ENCODE measurements at places on chromosomes 4 and X.

- DNase-seq, result no peak
Measured at GRCh38 chr4:170102426-170102825, 12.7 kb upstream of the AADAT start.

DNA sequence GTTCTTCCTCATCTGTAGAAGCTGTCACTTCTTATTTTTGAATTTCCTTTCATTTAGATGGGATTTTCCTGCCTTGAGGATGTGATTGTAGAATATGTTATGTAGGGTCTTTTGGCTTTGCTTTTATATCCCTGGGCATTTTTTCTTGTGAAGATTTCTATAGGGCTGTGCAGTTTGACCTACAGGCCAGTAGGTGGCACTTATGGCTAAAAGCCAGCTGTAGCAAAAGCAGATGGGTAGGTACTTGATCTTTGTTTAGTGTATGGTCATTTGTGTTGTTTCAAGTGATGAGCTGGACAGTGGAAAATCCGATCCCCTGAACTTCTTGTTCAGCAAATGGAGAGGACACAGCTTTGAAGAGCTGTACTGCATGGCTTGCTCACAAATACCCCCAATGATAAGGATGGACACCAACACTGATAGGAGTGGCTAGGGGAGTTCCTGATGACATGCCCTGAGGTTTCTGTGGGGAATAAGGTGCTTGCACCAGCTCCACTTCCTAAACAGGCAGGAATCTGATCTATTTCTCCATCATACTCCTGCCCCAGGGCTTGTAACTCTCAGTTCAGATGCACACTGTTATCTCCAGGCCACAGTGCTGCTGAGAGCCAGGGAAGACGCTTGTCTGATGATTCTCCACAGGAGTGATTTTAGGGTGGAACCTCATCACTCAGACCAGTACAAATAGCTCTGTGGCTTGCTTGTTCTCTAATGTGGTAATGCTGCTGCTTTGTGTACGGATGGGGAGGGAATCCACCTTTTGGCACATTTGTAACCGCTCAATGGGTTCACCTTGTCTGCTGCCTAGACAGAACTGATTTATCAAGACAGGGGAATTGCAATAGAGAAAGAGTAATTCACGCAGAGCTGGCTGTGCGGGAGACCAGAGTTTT is 417.1 kb upstream of the MAGEB16 start:
- DNase-seq, result no peak

DNA sequence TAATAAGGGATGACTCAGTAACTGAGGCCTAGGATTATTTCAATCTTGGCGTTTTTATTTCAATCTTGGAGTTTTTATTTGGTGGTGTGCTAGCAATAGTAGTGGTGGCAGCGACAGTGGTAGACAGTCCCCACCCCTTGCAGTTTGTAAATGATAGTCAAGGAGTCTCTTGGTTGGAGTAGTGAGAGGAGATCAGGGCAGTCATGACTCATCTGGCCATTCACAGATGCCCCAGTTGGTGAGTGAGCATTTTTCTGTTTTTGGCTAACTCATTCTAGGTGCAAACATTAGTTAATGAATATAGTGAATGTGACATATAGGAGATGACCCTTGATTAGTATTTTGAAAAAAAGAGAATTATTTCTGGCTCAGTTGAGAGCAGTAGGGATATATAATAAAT is 93.5 kb upstream of the ADAD1 start:
- no peak for DNase-seq

GRCh38 chr4:52648836-52649235 is 10.3 kb downstream of the USP46 start:
- no peak for DNase-seq

GRCh38 chr4:4599481-4600275 is 57.8 kb upstream of the STX18 start:
- no peak for DNase-seq

- DNase-seq, result no peak
Measured at GRCh38 chrX:150508451-150509367, 59.7 kb upstream of the MTM1 start.

DNA sequence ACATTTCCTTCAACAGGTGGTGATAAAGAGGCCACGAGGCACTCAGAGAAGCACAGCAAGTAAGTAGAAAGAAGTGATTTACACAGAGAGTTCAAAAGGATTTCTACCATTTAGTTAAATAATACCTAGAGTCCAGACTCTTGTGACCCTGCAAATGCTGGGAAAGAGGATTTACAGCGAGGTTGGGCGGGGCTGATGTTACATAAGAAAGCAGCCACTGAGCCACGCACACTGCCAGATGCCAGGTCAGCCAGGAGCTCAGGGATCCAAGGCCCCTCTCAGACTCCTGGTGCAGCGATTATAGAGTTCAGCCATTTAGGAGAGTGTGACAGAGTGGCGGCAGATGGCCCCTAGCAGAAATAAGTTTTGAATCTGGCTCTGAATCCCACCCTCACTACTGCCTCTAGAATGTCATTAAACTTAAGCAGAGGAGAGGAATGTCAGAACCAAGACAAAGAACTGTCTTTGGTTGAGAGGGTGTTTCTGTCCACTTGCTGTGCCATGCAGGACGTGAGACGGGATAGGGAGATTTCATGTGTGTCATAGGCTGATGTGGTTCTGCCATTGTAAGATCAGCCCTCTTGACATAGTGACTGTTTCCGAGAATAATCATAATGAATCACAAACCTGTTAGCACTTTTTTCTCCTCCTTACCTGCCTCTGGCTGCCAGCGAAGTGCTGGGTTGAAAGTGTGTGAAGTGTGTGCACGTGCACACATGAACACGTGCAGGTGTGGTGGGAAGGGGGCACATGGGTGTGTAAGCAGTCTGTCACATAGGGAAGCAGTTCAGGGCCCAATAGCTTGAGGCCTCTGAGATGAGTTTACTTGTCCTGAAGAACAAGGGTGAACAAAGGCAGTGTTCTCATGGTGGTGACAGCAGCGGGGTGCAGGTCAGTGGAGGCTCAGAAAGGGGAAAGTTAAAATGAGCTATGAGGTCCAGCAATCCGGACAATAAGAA is 50.1 kb downstream of the MFAP3L start:
- DNase-seq, result no peak

GRCh38 chrX:40694802-40695201 is 40.5 kb downstream of the MED14 start:
- no peak for DNase-seq

- no peak for DNase-seq
Measured at GRCh38 chr4:81883530-81884450, 412.1 kb upstream of the RASGEF1B start.

DNA sequence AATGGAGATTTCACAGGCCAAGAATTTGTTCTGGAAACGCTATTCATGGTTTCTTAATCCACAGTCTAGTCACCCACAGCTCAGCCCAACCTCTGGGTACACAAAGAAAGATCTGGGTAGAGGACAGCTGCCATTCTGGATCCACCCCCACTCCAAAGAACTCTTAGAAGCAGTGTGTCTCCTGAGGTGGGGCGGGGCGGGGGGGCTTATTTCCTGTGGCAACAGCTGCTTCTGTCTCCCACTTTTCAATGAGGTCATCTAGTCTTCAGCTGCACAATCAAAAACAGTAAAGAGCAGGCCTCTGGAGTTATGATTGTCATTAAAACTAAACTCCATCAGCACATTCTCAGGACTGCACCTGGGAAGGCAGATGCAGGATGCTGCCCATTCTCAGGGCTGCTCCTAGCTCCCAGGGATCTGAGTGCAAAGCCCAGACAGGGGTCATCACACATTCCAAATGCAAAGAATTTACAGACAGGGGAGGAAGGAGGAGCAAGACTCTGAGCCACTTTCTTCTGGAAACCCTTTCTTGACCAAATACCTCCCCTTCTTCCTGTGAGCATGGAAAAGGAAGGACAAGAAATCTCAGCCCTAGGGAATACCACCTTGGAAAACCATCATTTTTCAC is 207.3 kb downstream of the HS6ST2 start:
- no peak for DNase-seq

- no peak for DNase-seq
Measured at GRCh38 chrX:113919387-113919786, 664.5 kb upstream of the HTR2C start.

- no peak for DNase-seq
Measured at GRCh38 chr4:150308824-150309472, 230.7 kb downstream of the DCLK2 start.

DNA sequence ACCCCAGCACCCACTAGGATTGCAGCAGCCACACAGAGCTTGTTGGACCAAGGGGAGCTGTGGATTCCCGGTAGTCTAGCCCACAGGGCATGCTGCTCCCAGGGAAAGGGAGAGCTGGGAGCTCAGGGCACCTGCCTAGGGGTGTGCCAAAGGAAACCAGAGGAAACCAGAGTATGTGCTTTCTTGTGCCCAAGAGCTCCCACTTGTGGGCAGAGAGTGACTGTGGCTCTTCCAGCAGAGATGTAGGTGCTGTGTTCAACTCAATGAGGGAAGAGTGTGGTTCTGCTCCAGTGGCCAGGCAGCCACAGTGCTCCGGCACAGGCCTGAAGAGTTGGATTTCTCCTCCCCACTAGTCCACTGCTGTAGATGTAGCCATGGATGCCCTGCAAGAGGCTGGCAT is 1050.0 kb upstream of the INTU start:
- DNase-seq, result no peak

DNA sequence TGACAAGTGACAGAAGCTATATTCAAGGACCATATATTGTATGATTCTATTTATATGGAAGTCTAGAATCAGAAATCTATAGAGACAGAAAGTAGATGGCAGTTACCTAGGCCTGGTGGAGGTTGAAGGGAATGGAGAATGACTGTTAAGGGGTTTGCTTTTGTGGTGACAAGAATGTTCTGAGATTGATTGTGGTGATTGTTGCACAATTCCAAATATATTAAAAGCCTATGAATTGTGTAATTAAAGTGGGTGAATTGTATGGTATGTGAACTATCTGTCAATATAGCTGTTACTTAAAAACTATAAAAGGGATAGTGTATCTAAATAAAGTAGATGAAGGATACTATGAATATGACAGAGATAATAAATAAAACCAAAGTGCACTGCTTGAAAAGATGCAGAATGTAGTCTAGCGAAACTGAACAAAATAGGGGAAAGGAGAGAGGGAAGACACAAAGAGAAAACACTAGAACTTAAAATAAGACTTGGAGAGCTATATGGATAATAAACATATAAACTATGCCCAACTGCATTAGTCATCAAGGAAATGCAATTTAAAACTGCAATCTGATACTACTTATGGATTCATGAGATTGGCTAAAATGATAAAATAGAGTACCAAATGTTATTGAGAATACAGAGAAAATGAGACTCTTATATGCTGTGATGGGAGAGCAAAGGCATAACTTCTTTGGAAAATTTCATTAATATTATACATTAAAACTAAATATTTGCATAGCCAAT is 82.1 kb upstream of the BANK1 start:
- no peak for DNase-seq

GRCh38 chr4:40908297-40908696 is 158.5 kb downstream of the NSUN7 start:
- no peak for DNase-seq

- no peak for DNase-seq
Measured at GRCh38 chrX:135531813-135532212, 11.4 kb downstream of the INTS6L start.

- no peak for DNase-seq
Measured at GRCh38 chr4:180197471-180197870, 2045.7 kb upstream of the TENM3 start.

GRCh38 chrX:18810416-18810815 is 103.0 kb downstream of the PPEF1 start:
- DNase-seq, result no peak

- no peak for DNase-seq
Measured at GRCh38 chr4:100786481-100786880, 268.7 kb upstream of the EMCN start.

DNA sequence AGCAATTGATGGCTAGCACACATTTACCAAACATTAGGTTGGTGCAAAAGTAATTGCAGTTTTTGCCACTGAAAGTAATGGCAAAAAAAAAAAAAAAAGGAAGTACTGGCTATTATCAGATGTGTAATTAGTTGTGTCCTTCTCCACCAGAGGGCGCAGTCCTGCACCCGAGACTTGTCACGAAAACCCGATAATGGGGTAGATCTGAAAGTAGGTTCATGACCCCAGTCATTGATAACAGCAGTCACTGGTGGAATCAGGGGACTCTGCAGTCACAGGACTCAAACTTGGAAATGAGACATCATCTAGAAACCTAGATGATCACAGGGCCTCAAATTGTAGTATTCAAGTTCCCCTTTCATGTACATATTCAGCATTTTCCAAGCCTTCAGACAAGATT is 13.1 kb upstream of the ACOT9 start:
- DNase-seq, result no peak

DNA sequence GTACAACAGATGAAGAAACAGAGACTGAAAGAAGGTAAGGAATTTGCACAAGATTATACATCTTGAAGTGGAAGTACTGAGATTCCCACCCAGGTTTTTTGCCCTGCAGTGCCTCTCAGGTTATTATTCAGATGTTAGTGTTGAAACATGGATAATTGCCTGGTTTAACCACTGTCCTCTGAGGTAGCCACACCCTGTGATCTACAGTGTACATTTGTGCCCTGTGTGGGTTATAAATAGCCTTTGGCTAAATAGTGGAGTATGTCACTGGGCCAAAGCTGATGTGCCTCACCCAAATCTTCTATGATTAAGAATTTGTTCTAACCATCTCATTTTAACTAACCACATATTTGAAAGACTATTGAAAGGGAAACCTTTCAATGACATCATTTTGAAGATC is 5.4 kb upstream of the ASB5 start:
- no peak for DNase-seq

DNA sequence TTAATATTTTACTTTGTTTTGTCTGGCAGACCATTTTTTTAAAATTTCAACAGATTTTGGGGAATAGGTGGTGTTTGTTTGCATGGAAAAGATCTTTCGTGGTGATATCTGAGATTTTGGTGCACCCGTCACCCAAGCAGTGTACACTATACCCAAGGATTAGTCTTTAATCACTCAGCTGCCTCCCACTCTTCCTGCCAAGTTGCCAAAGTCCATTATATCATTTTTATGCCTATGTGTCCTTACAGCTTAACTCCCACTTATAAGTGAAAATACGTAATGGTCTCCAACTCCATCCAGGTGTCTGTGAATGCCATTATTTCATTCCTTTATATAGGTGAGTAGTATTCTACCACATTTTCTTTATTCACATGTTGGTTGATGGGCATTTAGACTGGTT is 281.7 kb upstream of the GK2 start:
- DNase-seq, result no peak

DNA sequence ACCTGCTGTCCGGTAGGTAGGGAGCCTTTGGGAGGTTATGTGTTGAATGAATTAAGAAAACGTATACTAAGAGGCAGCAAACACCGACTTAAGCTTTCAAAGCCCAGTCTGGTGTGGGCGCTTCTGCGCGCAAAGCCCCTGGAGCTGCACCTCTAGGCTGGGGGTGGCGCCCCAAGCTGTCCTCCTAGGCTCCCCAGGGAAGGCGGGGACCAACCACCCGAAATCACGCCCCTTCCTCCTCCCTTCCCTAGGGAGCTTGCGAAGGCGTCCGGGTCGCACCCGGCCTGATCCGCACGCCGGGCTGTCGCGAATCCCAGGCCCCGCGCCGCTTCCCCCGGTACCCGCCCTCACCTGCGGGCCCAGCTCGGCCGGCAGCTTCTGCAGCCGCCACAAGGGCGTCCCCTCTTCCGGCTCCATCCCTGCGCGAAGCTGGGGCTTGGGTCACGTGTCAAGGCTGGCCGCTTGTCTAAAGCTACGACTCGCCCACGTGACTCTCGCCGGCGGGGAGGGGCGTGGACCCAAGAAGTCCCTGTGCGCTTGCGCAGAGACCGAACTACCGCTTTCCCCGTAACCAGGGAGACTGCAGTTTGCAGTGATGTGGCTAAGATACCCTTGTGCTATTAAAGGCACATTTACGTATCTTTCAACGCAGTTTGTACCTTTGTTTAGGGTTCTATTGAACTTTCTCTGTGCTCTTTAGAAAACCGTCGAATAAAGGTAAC is at the start of gene COMMD8:
COMMD8 (minus strand) TSS at position 468 of the 722 bp plus-strand sequence; CDS start at position 417, 51 bp downstream.
- peak; percentile 92 for DNase-seq

- DNase-seq, result no peak
Measured at GRCh38 chr4:31071508-31072486, 351.6 kb downstream of the PCDH7 start.

All from stimulated activated CD4-positive, alpha-beta T cell treated with anti-CD3 and anti-CD28 coated beads, Interleukin-12 subunit alpha, Interleukin-12 subunit beta, amount 100 ng/mL, for 48 hours (primary cell).